ENCODE measurements at places on chromosomes 13 and 19.

DNA sequence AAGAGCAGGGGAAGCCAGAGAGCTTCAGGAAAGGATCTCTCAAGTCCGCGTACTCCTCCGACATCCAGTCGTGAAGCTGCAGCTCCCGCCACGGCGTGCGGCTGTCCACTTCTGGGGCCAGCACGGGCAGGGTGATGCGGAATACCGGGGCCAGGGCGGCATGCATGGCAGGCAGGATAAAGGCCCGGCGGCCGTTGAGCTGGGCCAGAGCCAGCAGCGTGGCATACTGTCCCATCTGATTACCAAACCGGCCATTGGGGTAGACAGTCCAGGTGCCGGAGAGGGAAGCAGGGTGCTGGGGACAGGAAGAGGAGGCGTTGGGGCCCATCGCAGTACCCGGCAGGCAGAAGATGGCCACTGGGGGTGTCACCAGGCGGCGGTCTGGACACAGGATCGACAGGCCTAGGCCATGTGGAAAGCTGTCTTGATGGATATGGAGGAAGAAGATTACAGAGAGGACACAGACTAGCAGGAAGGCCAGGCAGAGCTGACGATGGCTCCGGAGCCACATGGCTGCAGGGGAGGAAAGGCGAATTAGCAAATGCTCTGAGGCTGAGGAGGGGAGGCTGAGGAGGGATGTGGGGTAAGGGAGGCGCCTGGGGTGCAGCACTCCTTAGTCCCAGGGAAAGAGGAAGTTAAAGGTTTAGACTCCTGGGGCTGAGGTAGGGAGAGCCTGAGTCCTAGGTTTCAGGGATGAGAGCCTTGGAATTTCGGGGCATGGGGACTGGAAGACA lies 1.5 kb downstream of the FUT1 start:
- no peak for DNase-seq

- DNase-seq = no peak
These were observed 7.4 kb downstream of the CCDC122 start for GRCh38 chr13:43872181-43872580.

DNA sequence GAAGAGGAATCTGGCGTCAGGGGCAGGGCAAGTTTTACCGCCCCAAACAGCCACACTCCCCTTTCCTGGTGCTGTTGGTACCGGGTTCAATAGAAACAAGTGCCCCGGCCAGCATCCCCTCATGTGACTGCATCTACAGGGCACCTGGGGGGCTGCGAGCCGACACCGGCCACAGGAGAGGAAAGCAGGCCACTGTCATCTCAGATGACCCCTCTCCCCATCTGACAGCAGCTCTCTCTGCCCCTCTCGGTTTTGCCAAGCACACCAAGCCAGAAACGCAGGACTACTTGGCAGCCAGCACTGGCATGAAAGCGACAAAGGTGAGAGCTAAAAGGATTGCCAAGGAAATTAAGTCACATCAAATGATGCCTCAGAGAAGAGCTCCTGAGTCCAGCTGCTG lies 37.1 kb downstream of the MLLT1 start:
- no peak for DNase-seq

DNA sequence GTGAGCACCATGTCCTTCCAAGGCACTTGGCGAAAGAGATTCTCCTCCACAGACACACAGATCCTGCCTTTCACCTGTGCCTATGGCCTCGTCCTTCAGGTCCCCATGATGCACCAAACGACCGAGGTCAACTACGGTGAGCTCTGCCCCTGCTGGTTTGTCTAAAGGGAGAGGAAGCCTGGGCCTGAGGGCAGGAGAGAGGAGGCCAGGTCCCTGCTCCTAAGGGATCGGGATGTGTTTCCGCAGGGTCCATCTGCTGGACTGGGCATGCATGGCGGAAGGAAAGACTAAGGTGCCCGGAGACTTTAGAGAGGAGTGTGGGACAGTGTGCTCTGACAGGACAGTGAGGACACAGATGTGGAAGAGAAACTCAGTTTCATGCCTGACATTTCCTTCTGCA lies 7.6 kb downstream of the SERPINE3 start:
- DNase-seq = no peak

GRCh38 chr19:3638208-3639193 lies 11.9 kb upstream of the CACTIN start:
- no peak for DNase-seq

DNA sequence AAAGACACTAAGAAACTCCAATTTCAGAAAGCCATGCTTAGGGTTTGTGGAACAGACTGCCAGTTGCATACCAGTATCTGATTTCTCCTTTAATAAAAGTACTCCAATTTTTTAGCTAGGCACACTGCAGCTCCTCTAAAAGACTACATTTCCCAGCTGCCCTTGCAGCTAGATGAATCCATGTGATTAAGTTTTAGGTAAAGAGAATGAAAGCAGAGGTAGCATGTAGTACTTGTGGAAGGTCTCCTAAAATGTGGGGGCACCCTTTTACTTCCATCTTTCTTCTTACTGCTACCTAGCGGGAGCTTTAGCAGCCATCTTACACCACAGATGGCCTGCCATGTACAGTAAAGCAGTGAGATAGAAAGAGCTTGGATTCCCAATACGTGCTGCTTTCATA lies 33.0 kb upstream of the TSC22D1 start:
- no peak for DNase-seq

DNA sequence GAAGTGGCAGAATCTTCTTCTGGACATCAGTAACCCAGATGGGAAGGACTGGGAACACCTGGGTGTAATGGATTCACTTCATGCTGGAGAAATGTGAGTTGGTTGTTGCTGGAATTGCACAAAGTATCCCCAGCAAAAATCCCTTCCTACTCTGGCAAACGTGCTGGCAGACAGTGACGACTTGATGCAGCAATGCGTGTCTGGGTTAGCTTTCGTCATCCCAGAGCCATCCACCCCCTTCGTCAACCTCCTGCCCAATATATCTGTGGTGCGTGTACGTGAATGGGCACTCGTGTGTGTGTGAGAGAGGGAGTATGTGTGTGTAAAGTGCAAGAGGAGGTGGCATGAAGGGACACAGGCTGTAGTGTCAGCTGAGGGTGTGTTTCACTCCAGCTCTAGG lies 70.9 kb downstream of the TM9SF2 start:
- DNase-seq = no peak

- no peak for DNase-seq
These were observed 2.3 kb downstream of the ITGBL1 start for GRCh38 chr13:101454767-101455166.

DNA sequence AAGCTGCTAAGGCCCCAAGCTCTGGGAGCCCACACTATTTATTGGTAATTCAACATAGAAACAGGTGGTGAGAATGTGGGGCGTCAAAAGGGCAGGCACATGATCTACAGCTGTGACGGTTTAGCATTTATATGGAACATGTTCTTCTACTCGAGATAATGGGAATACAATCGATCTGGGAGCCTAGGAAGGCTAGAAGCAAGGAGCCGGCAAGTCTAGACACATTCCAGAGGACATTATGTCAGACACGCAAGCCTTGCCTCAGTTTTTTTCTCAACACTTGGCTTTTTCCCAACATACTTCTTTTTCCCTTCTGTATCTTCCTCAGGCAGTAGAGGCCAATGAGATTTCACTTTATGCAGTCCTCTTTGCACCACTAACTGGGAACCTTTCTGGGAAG lies 315.7 kb upstream of the SLITRK5 start:
- no peak for DNase-seq

DNA sequence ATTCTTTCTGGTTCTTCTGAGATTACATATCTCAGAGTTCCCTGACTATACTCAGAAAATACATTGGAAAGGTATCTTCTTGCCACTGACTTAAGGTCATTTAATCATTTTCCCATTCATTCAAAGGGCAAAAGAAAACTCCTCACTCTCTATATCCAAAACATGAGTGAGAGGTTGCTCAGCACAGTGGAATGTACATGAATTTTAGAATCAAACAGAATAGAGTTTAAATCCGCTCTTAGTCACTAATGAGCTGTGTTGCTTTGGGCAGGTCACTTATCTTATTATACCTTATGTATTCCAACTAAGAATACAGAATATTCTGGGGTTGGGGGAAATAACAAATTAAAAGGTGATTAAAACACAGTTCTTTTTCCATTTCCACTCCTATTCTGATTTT lies 452.6 kb upstream of the KLF12 start:
- no peak for DNase-seq

GRCh38 chr19:41410336-41411054 lies 12.9 kb downstream of the BCKDHA start:
- no peak for DNase-seq

GRCh38 chr13:112686364-112686763 lies 3.5 kb upstream of the ATP11A start:
- no peak for DNase-seq

DNA sequence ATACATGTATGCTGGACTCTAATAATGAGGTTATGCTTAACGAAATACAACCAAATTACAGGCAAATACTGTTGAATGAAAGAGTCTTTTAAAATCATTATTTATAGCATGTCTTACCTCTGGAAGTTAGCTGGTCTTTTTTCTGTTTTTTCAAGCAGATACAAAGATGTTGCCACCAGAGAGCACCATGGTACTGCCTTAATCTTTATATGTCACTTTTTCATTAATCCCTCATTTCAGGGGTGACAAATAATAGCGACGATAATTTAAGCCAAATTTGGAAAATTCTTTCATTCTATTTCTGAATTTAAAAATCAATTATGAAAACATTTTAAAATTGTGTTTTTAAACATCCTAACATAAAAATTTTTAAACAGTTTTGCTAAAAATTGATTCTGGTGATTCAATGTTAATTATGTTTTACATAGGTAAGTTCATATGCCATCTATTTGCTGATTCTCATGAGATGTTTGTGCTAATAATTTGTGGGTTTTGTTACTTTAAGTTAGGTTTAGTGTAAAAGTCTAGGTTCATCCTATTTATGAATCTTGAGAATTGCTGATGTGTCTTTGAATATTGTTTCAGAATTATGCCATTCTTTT lies 379.3 kb upstream of the SGCG start:
- peak; percentile 59 for DNase-seq

DNA sequence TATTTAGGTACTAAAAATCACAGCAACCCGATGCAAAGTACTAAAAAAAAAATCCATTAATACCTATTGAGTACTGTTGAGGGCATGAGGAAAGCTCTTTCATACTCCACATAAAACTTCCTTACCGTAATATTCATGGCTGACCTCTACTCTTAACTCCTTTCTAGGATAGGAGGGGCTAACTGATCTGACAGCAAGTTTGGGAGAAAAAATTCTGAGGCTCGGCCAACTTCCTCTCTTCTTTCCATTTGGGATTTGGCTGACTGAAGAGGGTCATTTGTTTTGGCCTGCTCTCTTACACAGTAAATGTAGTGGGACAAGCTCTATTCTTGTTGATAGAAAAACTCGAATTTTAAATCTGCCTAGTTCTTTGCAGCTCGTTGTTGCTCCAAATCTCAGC lies 9.4 kb upstream of the USPL1 start:
- DNase-seq = no peak

DNA sequence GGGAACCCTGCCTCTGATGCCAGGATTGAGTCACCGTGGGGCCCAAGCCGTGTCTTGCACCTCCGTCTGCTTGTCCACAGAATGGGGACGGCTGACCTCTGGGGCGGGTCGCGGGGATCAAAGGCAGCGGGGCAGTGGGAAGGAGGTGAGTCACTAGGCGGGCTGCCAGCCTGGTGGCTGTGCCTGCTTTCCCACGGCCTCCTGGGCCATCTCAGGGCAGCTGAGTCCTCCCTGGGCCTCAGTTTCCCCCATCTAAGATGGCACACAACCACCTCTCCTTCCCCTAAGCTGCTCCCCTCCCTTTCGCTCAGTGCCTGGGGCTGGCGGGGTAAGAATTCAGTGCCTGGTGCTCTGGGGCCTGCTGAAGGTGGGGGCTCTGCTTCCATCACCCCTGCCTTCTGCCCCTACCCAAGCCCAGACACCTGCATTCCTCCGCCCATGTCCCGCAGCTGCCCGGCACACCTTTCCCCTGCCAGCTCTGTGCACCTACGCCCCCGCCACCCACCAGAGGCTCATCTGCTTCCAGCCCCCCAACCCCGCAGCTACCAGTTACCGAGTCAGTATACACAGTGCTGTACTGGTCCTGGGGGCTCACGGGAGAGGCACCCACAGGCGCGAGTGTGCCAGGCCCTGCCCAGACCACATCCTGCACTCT lies 3.5 kb downstream of the MKNK2 start:
- no peak for DNase-seq

DNA sequence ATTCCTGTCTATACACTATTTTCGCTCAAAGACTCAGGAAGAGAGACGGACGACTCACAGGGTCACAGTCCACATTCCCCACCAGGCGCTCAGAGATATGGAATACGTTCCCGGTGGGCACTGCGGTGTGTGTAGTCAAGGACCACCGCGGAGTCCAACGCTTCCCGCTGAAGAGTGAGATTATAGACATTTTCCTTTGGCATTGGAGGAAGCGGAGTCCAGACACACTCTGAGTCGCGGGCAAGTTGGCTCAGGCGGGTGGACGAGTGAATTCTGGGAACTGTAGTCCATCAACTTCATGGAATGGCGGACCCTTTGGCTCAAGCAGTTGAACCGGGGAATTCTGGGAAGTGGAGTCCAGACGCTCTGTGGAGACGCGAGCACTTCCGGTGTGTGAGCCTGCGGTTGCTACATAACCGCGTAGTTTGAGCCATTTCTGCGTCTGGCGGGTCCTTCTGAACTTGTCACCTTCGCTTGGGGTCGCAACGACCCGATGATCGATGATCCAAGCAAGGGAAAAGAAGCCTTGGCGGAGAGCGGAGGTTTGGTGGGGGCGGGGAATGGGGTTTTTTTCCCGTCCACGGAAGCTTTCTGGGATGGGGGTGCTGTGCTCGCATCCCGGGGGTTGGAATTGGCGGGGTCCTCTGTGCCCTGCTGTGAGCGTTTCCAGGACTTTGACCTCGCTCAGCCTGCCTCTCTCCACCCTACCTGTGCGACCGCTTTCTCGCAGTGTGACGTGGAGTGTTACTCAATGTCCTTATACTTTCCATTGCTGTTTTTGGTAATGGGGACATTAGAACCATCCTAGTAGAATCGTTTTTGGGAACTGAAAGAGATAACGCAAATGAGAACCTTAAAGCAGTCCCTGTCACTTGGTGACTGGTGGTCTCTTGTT lies at the start of gene ZNF230:
Gene ZNF230 (plus strand): TSS at position 392 of the 895 bp plus-strand sequence. CDS start 4,122 bp downstream, outside the sequence.
- peak; percentile 98 for DNase-seq

GRCh38 chr13:111242585-111242984 lies 77.9 kb upstream of the TEX29 start:
- no peak for DNase-seq

- no peak for DNase-seq
These were observed 6.8 kb upstream of the DPRX start for GRCh38 chr19:53624771-53625545.

- DNase-seq = no peak
These were observed 14.7 kb downstream of the ELL start for GRCh38 chr19:18507021-18507726.

DNA sequence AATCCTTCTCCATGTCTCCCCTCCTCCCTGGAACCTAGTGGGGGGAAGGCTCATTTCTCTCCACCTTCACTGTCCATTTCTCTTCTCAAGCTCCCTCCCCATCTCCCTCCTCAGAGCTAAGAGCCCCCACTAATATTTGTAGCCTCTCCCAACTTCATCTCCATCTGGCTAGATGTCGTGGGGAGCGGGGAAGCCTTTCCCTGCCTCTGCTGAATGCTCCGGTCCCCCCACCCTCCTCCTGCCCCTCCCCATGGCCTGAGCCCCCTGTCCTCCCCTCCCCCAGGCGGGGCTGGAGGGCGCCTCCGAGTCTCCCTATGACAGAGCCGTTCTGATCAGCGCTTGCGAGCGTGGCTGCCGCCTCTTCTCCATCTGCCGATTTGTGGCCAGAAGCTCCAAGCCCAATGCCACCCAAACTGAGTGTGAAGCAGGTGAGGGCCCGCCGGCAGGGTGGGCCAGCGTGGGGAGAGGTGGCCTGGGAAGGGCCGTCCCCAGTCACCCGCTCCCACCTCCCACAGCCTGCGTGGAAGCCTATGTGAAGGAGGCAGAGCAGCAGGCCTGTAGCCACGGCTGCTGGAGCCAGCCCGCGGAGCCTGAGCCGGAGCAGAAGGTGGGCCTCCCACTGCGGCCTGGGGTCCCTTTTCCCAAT lies 1.0 kb downstream of the TMEM59L start:
- DNase-seq = no peak

Measured in hippocampal formation (tissue), 2 donors.